Uterus (tissue), 4 donors: ENCODE measurements at places on chromosomes 12 and 14. TPM values are rescaled to one million over a fixed set of nuclear protein-coding genes. Genes with fewer than 3 reads are reported as not detected.

Gene SOAT2
- total RNA-seq, result not detected

DNA sequence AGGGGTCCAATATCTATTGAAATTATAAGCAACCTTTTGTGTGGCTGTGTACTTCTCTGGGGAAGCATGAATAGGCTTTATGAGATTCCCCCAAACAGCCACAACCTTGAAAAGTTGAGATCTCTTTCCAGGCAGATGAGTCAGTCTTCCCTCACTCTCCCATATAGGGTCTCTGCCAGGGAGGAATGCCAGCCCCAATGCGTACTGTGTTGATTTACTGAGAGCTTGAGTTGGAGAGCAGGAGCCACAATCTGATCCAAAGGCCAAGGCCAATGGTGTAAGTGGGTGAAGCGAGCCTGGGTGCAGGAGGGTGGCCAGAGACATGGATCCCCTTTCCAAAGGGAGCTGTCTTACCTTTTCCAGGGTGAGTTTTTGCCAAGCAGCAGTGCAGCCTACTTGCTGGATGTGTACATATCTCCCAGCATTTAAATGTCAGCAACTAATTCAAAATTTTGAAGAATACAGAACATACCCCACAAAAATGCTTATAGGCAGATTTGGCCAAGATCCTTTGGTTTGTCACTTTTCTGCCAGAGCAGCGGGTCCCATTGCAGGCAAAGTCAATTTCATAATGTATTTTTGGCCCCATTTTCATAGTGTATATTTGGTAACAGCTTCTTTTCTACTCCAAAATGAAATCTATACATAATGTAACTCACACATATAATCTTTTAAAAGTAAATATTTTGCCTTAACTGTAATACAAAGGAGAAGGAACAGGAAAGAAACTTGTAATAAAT lies 88.2 kb downstream of the TBC1D30 start:
- H3K4me3 ChIP-seq, result no peak overlapping the region
- H3K36me3 ChIP-seq, result no peaks in the 10 kb centered on the region
- peaks cover 6% of the 10 kb centered on the region for H3K4me1 ChIP-seq
- no peaks in the 10 kb centered on the region for H3K27me3 ChIP-seq

Gene FAM222A
- total RNA-seq, result 0.34 TPM

Gene COX8C
- not detected for total RNA-seq

DNA sequence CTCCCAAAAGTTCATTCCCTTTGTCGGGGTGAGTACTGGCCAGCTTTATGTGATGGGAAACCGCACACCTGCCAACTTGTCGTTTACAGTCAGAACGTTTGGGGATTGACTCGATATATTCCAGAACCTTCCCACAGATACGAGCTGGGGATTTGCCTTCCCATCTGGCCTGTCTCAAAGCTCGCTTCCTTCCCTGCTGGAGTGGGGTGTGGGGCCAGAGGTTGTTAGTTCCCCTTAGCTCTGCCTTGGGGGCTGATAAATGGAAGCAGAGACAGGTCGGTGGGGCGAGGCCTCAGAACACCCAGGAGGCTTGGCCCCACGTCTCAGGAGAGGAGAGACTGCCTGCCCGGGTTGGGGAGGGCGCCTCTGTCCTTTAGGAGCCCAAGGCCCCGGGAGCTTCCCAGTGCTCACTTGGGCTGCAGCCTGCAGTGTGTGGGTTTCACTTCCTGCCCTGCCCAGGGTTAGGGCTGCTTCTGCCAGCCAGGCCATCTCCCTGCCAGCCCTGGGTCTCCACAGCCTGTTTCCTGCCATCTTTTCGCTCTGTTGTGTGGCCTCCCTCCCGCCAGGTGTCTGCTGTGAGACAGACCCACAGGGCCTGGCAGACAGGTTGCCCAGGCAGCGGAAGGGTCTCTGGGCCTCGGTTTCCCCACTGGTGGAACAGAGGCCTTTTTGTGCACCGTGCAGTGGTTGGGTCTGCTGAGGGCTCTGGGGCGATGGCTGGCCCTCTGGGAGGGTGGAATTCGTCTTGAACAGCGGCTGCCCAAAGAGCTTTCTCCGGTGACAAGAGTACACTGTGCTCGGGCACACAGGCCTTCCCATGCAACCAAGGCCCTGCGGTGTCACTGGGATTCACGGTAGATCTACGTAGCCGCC lies 8.1 kb upstream of the TEX22 start:
- no peaks in the 10 kb centered on the region for H3K4me1 ChIP-seq
- H3K4me3 ChIP-seq, result no peak overlapping the region
- H3K27me3 ChIP-seq, result no peaks in the 10 kb centered on the region
- no peaks in the 10 kb centered on the region for H3K36me3 ChIP-seq
- no peak for DNase-seq
